Mesothelial cell of epicardium (in vitro differentiated cells): ENCODE measurements at places on chromosomes 1 and 21. TPM values are rescaled to one million over a fixed set of nuclear protein-coding genes. Genes with fewer than 3 reads are reported as not detected.

GRCh38 chr1:231827337-231828105 is 200.9 kb downstream of the DISC1 start:
- H3K36me3 ChIP-seq: no peaks in the 10 kb centered on the region
- no peak for DNase-seq
- H3K27ac ChIP-seq: peak overlapping the region; percentile 77
- H3K4me3 ChIP-seq: no peak overlapping the region
- peaks cover 13% of the 10 kb centered on the region for H3K4me1 ChIP-seq

The HCN3 gene
- total RNA-seq: 12.9 to 13.6 TPM (median 13.1 TPM) in 3 replicates

DNA sequence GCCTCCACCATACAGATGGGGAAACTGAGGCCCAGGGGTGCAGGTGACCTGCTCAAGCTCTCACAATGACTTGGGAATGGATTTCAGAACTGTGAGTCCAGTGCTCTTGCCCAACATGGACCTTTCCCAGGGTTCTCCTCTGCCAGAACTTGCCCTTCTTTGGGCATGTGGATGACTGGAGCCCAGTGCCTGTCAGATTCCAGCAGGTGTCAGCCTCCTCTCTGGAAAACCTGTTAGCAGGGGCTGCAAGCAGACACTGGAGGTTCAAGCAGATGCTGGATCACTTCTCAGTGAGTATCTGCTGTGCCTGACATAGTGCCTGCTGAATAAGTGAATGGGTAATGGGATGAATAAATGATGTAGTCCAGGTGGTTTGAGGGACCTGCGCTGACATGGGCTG is 314.2 kb upstream of the POU3F1 start:
- no peak overlapping the region for H3K4me3 ChIP-seq
- H3K4me1 ChIP-seq: no peaks in the 10 kb centered on the region
- no peak overlapping the region for H3K27ac ChIP-seq
- peaks cover 57% of the 10 kb centered on the region for H3K27me3 ChIP-seq
- DNase-seq: no peak

The CYP4Z1 gene
- total RNA-seq: not detected in 3 replicates

The LCE1B gene
- total RNA-seq: not detected in 3 replicates

- peak overlapping the region; percentile 4 for H3K27ac ChIP-seq
- H3K36me3 ChIP-seq: no peaks in the 10 kb centered on the region
- no peak overlapping the region for H3K4me3 ChIP-seq
- peaks cover 10% of the 10 kb centered on the region for H3K4me1 ChIP-seq
- peaks cover under 1% of the 10 kb centered on the region for H3K27me3 ChIP-seq
Measured at GRCh38 chr21:35911412-35912191, 148.7 kb downstream of the SETD4 start.

The AVPR1B gene
- not detected in 3 replicates for total RNA-seq

The TRIM67 gene
- 0.04 to 0.09 TPM (median 0.07 TPM) in 3 replicates for total RNA-seq

DNA sequence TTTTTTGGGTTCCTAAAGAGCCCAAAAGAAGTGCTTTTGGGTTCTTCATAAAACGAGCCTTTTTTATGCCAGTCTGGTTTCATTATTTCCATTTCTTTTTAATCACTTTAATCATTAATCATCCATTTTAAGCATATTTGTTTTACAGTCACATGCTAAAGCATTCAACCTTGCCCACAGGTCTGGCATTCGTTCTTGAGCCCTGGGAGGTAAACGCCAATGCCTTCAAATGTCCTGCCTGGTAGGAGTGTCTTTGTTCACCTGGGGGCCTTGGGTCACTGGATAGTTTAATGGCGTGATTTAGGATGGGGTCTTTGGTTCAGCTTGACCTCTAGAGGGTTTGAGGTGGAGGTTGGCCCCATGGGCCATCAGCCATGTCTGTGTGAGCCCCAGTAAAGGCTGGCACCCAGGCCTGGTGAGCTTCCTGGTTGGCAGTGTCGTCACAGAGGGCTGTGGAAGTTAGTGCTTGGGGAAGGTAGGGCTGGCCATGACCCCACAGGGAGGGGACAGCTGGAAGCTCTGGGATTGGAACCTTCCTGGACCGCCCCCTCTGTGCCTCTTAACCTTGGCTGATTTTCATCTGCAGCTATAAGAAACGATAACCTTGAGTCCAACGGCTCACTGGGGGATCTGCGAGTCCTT is 20.2 kb downstream of the C1orf174 start:
- no peaks in the 10 kb centered on the region for H3K4me1 ChIP-seq
- no peaks in the 10 kb centered on the region for H3K27me3 ChIP-seq
- DNase-seq: no peak
- no peak overlapping the region for H3K27ac ChIP-seq
- no peak overlapping the region for H3K4me3 ChIP-seq

GRCh38 chr1:81435175-81435574 is 365.6 kb upstream of the ADGRL2 start:
- no peak overlapping the region for H3K27ac ChIP-seq
- no peaks in the 10 kb centered on the region for H3K27me3 ChIP-seq
- H3K36me3 ChIP-seq: no peaks in the 10 kb centered on the region

- DNase-seq: no peak
- H3K36me3 ChIP-seq: no peaks in the 10 kb centered on the region
Measured at GRCh38 chr1:189121941-189122340, 1355.7 kb downstream of the BRINP3 start.

DNA sequence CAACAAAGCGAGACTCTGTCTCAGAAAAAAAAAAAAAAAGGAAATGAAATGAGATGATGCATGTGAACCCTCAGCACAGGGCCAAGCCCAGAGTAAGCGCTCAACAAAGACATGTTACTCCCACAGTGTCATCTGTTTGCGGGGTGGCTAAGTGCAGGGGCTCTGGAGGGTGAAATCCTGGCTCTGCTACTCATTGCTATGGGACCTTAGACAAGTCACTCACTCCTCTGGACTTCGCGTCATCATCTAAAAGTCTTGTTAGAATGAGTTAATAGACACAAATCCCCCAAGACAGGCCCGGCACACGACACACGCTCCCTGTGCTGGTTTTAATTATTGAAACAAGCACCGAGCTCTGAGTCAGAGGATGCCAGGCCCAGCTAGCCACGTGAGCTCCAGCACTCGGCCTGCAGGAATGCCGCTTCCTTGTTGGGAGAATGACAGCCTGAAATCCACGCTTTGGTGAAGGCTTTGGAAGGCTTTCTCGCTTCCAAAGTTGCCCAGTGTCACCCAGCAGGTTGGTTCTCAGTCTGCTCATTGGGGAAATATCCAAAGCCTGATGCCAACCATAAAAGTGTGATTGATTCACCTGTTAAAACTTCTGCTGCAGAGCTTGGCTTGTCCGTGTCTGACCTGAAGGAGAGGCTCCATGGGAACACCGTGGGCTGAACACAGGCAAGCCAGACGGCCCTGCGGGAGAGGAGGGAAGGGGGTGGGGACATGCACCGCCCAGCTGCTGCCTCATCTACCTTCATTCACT is 36.7 kb upstream of the TARDBP start:
- H3K27ac ChIP-seq: no peak overlapping the region
- no peaks in the 10 kb centered on the region for H3K36me3 ChIP-seq
- peaks cover 36% of the 10 kb centered on the region for H3K27me3 ChIP-seq
- H3K4me1 ChIP-seq: peaks cover 9% of the 10 kb centered on the region
- no peak overlapping the region for H3K4me3 ChIP-seq

GRCh38 chr1:109263234-109263596 is 13.9 kb downstream of the CELSR2 start:
- no peak overlapping the region for H3K4me3 ChIP-seq
- no peak for DNase-seq
- no peaks in the 10 kb centered on the region for H3K27me3 ChIP-seq
- H3K4me1 ChIP-seq: peaks cover 5% of the 10 kb centered on the region
- H3K36me3 ChIP-seq: peaks cover 2% of the 10 kb centered on the region

GRCh38 chr1:39842836-39843235 is 40.5 kb downstream of the TRIT1 start:
- no peaks in the 10 kb centered on the region for H3K27me3 ChIP-seq
- H3K4me3 ChIP-seq: no peak overlapping the region
- DNase-seq: no peak
- H3K4me1 ChIP-seq: peaks cover 60% of the 10 kb centered on the region
- no peak overlapping the region for H3K27ac ChIP-seq
- peaks cover 56% of the 10 kb centered on the region for H3K36me3 ChIP-seq

DNA sequence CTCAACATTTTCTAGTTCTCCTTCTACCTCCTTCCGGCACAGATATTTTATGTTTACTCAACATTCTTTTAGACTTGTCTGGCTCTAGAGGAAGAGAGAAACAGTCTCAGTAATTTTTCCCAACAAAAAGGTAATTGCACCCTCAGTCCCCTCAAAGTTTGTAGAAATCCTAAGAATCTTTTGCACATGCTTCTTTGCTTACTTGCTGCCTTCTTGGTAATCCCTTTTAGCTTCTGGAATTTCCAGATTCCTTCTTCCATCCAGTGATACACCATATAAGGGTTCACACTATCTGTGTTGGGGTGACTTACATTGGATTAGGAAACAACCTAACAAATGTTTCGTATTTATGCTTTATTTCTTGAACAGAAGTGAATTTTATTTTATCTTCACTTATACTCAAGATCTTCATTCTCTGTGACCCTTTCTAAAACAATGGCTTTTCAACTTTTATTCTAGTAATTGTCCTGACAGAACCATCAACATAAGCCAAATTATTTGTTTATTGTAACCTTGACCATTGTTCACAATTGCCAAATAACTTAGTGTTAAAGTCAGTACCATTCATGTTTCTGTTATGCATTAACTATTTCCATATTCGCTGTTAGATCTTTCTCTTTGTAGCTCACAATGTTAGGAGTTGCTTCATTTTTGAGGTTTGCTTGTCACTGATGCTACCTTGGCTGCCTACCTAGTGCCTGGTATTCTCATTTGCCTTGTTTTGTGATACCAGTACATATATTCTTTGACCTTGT is 238.1 kb downstream of the HMCN1 start:
- H3K4me3 ChIP-seq: no peak overlapping the region
- H3K27ac ChIP-seq: no peak overlapping the region
- no peaks in the 10 kb centered on the region for H3K4me1 ChIP-seq
- H3K27me3 ChIP-seq: no peaks in the 10 kb centered on the region
